ENCODE measurements at places on chromosomes 1 and 21.

DNA sequence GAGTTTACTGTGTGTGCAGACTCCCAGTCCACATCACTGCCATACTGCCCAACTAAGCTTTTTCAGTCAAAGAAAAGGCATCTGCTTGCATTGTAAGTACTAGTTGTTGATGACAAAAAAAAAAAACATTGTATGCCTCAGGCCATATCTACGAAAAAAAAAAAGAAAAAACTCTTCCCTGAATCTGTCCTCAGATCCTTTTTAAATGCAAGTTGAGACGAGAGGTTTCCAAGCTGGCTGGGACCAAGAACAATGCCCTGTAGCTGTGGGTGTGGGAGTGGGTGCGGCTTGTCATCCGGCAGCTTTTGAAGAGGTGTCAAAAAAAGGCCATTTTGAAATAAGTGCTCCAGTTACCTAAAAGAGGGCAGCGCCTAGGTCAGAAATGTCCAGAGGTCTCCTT lies 29.2 kb upstream of the HHAT start:
- DNase-seq = no peak

DNA sequence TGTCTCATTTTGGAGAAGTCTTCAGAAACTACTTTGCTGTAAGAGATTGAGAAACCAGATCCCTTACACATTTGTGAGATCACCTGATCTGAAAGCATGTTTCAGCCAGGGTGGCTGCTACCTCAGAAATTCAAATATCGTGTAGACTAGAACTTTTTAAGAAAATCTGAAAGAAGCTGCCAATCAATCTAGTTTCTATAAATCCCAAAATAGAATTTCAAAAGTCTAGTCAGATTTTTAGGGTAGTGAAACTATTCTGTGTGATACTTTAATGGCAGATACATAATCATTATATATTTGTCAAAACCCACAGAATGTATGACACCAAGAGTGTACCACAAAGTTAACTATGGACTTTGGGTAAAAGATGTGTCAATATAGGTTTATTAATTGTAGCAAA lies 79.9 kb upstream of the PLPPR5 start:
- DNase-seq = no peak

DNA sequence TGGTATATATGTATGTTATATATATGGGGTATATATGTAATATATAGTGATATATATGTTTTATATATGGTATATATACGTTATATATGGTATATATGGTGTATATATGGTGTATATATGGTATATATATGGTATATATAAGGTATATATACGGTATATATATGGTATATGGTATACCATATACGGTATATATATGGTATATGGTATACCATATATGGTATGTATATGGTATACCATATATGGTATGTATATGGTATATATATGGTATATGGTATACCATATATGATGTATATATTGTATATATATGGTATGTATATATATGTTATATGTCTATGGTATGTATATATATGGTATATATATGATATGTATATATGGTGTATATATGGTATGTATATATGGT lies 447.7 kb upstream of the USP24 start:
- DNase-seq = no peak

- peak; percentile 86 for DNase-seq
Observed at GRCh38 chr1:904310-904950, 19.3 kb upstream of the SAMD11 start.

DNA sequence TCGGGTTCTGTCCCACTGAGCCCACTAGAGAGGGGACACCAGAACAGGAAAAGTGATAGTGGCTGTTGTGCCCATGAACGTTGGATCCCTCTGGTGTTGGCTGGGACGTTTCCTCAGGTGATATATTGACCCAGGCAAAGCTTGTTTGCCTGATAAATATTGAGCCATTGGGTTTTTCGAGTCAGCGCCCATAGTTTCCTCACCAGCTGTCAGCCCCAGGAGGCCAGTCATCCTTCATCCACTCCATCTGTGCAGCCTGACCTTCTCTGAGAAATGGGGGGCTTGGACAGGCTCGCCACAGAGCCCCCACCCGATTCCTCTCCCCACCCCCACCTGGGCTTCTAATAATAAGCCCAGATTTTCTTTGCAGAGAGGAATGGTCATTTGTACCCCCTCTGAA lies 13.3 kb downstream of the DISP3 start:
- DNase-seq = no peak

GRCh38 chr1:30661311-30661710 lies 62.1 kb downstream of the MATN1 start:
- DNase-seq = no peak

- no peak for DNase-seq
Observed at GRCh38 chr1:108847494-108847893, 9.4 kb downstream of the AKNAD1 start.

DNA sequence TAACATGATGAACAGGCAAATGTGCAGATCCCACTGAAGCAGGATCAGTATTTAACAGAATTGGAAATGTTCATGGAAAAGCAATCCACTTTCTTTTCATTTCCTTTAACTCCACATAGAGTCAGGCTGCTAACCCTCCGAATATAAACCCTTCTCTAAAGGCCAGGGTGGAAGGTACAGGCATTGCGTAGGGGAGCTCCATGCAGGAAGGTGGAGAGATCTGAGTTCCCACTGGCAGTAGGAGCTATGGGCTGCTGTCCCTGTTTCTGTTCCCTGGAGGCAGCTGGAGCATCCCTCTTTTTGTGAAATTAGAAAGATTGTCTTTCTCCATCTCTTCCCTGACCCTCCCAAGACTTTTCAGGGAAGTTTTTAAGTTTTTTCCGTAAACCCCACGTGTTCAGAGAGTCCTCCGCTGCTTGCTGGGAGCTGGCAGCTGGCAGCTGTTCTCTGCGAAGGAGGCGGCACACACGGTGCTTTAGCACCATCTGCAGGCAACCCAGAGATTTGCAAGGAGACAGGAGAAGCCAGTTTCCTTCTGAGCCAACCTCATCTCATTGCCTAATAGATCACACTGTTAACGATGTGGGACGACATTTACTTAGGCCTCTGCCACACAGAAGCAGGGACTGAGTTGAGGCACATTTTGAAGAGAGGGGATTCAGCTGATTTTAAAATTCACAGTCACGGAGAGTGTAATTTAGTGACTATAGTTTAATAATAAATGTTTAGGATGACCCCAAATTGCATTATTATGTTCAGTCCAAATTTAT lies 55.4 kb upstream of the HOOK1 start:
- DNase-seq = peak; percentile 77

- DNase-seq = no peak
Observed at GRCh38 chr21:29448766-29449165, 150.0 kb downstream of the BACH1 start.

DNA sequence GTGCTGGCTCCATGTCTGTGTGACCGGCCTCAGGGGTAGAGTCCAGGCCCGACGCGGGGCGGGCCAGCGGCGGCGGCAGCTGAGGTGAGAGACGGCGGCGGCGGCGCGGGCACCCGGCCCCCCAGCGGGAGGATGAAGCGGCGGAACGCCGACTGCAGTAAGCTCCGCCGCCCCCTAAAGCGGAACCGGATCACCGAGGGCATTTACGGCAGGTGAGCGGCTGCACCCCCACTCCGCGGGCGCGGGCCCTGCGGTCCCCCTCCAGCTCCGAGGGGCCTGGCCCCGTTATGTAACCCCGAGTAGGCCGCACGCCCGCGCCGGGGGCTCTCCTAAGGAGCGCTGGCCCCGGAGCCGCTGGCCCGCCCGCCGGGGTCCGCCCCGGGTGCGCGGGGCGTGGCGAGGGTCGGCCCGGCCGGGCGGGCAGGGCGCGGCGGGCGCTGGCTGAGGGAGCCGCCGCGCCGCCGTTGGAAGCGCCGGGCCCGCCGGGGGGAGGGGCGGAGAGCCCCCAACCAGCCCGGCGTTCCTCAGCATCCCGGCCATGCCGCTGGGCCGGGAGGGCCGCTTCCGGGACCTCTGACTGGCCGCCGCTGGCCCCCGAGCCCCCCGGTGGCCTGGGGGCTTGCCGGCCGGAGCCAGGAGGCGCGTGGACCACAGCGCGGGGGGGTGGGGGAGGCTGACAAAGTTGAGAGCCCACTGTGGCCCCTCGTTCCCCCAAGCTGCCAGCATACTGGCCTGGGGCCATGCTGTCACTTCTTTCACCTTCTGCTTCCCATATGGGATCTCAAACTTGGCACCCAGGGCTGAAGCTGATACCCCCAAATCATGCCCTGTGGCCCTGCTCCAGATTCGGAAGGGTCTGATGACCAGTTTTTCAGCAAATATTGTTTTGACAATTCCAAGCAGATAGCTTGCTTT lies 527 bp downstream of the MACO1 start:
- DNase-seq = peak; percentile 17

DNA sequence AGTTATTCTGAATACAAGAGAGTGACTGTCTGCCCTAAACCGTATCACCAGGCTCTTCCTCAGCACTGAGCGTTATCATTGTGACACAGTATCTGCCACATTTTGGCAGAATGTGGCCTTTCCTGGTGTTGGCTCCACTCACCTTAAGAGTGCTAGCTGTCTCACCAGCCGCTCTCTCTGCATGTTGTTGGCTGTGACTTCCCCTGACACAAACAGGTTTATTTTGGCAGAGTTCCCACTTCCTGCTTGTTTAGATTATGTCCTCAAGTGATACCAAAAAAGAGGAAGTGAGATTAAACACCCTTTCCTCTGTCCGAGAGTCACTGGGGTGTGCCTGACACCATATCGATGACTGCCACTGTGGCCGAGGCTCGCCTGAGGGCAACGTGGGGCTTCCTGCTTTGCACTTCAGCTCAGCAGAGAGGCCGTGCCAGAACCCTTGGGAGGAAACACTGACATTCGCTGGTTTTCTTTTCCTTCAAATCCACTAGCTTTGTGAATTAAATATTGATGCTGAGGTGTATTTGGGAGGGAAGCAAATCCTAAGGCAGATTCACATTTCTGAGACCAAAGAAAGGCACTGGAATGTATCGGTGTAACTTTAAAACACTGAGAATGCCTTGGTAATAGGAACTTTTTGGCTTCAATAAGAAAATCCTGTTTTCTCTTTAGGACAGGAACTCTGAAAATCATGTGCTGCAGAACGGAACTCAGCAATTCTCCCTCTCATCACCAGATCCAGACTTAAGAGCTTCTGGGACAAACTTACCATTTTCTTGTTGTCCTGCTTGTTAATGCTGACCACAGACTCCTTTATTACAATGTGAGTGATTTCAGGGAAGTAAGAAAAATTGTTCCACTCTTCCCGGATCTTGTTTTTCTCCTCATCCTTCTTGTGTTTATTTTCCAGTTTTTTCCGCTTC lies 102.1 kb downstream of the JAK1 start:
- peak; percentile 65 for DNase-seq

- DNase-seq = no peak
Observed at GRCh38 chr1:43622471-43622870, 27.5 kb upstream of the KDM4A start.

GRCh38 chr1:9700340-9700739 lies 48.8 kb downstream of the PIK3CD start:
- no peak for DNase-seq

DNA sequence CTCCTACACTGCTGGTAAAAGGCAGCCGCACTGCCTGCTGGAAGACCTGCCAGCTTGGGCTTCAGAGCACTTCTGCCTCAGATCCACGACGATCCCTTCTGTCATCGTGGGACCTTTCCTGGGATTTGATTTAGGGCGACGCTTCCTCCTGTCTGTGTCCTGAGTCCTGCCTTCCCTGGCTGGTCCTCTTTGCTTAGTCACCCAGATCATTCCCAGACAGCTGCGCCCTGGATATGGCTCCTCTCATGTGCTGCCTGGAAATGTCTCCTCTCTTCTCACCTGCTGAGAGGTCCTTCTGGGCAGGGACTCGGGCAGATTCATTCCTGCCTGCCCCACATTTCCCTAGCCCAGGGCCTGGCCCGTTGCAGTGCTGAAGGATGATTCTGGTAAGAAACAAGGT lies 72.4 kb upstream of the POU3F1 start:
- no peak for DNase-seq

DNA sequence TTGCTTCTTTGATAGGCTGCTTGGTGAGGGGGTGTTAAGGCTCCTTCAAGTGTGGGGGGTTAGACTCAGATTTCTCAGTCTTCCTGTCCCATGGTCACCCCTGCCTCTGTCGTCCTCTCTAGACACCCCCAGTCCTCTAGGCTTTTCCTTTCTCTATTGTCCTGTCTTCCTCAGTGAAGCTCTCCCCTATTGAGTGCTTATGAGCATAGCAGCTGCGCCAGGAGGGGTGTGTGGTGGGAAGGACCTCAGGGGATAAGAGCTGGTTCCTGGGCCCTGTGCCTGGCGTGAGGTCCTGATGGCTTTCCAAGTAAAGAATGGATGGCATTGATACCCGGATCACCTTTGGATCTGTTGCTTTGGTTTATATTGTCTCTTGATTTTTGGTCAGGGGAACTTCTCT lies 69.1 kb downstream of the DIP2A start:
- DNase-seq = no peak

GRCh38 chr1:6531996-6532395 lies 22.3 kb downstream of the NOL9 start:
- no peak for DNase-seq

Data from left ventricle myocardium inferior (tissue), 1 donor.